ENCODE measurements at places on chromosomes 5 and 9. TPM values are rescaled to one million over a fixed set of nuclear protein-coding genes. Genes with fewer than 3 reads are reported as not detected.
A peak's percentile ranks its signal among the peaks of the same experiment; 100 is the strongest.

DNA sequence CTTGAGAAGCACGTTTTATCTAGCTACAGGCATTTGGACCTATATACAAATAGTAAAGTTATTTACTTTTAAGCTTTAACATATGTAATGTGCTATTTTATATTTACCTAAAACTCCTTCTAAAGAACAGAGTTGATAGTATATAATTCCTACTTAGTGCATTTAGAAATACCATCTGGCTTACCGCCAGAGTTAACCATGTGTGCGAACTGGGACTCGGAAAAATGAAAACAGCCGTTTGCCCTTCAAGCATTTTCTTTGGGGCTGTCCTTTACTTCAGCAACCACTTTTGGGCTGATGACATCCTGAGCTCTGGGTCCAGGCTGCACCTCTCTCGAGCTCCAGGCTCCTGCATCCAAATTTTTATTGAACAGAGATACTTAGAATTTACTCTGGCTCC lies 21.9 kb upstream of the DHFR start:
- no peaks in the 10 kb centered on the region for H3K27me3 ChIP-seq
- H3K27ac ChIP-seq: no peak overlapping the region
- no peaks in the 10 kb centered on the region for H3K36me3 ChIP-seq
- no peak overlapping the region for H3K4me3 ChIP-seq
- H3K4me1 ChIP-seq: no peaks in the 10 kb centered on the region
- DNase-seq: no peak

DNA sequence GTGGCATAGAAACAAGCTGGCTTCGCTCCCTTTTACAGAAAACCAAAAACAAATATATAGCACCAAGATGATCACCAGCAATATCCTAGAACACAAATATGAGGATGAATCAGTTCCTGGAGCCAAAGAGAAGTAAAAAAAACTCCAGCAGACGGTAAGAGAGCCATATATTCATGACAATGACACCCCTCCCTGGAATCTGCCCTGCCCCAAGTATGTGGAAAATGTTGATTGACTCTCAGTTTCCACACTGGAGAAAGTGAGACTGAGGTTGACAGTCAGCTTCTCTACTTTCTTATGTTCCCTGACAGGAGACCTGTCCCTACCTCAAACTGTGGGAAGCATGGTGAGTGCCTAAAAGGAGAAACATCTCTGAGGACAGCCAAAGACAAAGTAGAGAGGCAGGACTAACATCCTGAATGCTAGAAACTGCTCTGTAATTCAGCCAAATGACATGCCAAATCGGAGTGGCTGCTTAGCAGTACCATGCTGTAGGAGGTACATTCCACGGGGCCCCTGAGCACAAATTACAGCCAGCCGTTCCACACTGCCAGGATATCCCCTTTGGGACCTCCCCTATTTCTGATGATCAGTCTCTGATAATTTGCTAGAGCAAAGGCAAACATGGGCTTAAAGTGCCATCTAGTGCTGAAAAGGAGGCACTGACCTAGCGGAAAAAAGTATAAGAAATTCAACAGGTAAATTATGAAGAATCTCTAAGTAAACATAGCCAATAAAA lies 424.0 kb upstream of the RGMB start:
- H3K27me3 ChIP-seq: peaks cover 3% of the 10 kb centered on the region
- no peak for DNase-seq
- no peak overlapping the region for H3K27ac ChIP-seq
- H3K36me3 ChIP-seq: peaks cover 11% of the 10 kb centered on the region
- H3K4me3 ChIP-seq: no peak overlapping the region
- no peaks in the 10 kb centered on the region for H3K4me1 ChIP-seq

DNA sequence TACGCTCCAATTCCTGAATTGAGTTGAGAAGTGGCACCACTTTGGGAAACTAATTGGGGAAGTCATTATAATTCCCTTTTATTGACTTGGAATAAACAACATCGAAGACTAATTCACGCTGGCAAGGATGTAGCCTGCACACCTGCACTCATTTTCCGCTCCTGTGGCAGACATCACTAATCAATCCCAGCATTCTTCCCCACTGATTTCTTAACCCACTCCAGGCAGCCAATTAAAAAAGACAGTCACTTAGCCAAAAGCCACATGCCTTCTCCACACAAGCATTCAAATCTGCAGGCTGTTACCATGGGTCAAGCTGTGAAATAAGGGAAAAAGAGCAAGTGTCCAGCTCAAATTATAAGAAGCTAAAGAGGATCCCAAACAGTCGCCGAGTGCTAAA lies 68.2 kb upstream of the HRH2 start:
- no peak for DNase-seq
- H3K4me1 ChIP-seq: no peaks in the 10 kb centered on the region
- H3K4me3 ChIP-seq: no peak overlapping the region
- no peak overlapping the region for H3K27ac ChIP-seq

GRCh38 chr5:175751369-175751768 lies 93.5 kb downstream of the HRH2 start:
- peaks cover 5% of the 10 kb centered on the region for H3K36me3 ChIP-seq
- H3K4me3 ChIP-seq: peak overlapping the region; percentile 78
- peaks cover 68% of the 10 kb centered on the region for H3K4me1 ChIP-seq
- peaks cover 10% of the 10 kb centered on the region for H3K27me3 ChIP-seq
- peak overlapping the region; percentile 85 for H3K27ac ChIP-seq
- no peak for DNase-seq

GRCh38 chr9:6922680-6923079 lies 164.9 kb downstream of the KDM4C start:
- H3K27me3 ChIP-seq: no peaks in the 10 kb centered on the region
- H3K4me1 ChIP-seq: peaks cover 12% of the 10 kb centered on the region
- H3K4me3 ChIP-seq: no peak overlapping the region
- DNase-seq: no peak
- peak overlapping the region; percentile 35 for H3K27ac ChIP-seq

DNA sequence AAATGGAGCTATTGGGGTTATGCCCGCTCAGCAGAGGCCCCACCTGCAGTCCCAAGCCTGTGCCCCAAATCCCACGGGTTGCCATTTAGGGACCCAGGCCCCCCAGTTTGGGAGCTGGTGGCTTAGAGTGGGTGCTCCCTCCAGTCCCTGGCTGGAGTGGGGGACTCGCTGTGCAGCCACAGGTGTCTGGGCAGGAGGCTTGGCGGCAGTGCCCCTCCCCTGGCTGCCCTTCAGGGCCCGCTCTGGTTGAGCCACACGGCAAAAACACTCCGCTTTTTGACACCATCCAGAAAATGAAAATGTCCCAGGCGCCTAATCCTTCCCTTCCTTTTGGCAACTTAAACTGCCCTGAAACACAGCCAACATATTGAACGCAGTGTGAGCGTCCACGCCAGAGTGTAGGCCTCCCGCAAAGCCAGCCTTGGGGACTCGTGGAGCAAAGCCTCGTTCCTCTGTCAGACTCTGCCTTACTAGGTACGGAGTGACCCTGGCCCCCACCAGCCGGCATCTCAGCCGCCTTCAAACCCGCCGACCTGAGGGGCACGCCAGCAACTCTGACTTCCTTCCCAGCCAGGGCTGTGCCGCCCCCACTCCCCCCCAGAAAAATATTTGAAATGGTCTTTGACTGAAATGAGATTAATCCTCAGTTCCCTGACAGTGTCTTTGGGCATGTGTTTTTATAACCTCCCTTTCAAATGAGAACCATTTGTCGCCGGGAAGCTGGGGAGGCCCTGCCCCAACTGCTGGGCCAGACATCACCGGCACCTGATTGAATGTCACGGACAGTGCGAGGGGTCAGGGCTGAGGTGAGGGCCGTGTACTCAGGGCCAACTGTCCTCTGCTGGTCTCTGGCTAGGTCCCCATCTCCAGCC lies 98.5 kb upstream of the LMX1B start:
- H3K27ac ChIP-seq: no peak overlapping the region
- H3K4me3 ChIP-seq: no peak overlapping the region
- DNase-seq: no peak
- H3K4me1 ChIP-seq: peaks cover 23% of the 10 kb centered on the region
- H3K36me3 ChIP-seq: no peaks in the 10 kb centered on the region

GRCh38 chr5:132260714-132261551 lies 3.4 kb downstream of the PDLIM4 start:
- H3K4me1 ChIP-seq: peaks cover 28% of the 10 kb centered on the region
- H3K4me3 ChIP-seq: peak overlapping the region; percentile 58
- no peak overlapping the region for H3K27ac ChIP-seq
- peaks cover 15% of the 10 kb centered on the region for H3K27me3 ChIP-seq

DNA sequence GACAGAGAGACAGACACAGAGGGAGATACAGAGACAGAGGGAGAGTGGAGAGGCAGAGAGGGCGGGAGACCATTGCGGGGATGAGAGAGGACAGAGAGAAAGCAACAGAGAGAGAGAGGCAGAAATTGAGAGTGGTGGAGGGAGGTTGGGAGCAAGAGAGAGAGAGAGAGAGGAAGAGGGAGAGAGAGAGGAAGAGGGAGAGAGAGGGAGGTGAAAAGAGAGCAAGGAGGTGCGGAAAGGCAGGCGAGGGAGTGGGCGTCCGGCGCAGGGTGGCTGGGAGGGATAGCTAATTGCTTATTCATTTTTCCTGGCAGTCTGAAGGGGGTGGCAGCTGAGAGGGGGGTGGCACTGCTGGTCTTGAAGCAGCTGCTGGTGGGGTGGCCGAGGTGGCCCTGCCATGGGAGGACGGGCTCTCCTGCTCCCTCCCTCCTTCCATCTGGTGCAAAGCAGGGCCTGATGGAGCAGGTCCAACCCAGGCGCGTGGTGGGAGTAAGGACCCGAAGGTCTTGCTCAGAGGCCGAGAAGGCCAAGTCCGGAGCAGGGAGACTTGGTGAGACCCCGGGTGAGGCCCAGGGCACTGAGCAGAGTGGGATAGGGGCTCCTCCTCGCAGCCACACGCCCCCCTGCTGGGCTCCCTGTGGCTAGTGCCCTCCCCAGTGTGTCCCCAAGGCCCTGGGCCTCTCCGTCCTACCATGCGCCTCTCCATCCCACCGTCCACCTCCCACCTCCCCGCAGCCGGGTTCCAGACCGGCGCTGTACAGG lies 25.3 kb upstream of the RNU6ATAC start:
- peak overlapping the region; percentile 60 for H3K27ac ChIP-seq
- peak; percentile 36 for DNase-seq
- peak overlapping the region; percentile 69 for H3K4me3 ChIP-seq
- peaks cover 7% of the 10 kb centered on the region for H3K27me3 ChIP-seq
- peaks cover 5% of the 10 kb centered on the region for H3K36me3 ChIP-seq

GRCh38 chr9:136588663-136589464 lies 43.0 kb upstream of the NOTCH1 start:
- H3K27me3 ChIP-seq: peaks cover 9% of the 10 kb centered on the region
- no peak overlapping the region for H3K27ac ChIP-seq
- H3K4me3 ChIP-seq: no peak overlapping the region
- no peak for DNase-seq
- H3K4me1 ChIP-seq: peaks cover 12% of the 10 kb centered on the region
- H3K36me3 ChIP-seq: no peaks in the 10 kb centered on the region

- DNase-seq: no peak
- peaks cover 5% of the 10 kb centered on the region for H3K27me3 ChIP-seq
- no peak overlapping the region for H3K27ac ChIP-seq
Observed at GRCh38 chr5:140165923-140166270, 9.1 kb upstream of the CYSTM1 start.

GRCh38 chr9:133369933-133370332 lies 5.9 kb downstream of the SURF4 start:
- peak overlapping the region; percentile 15 for H3K27ac ChIP-seq
- no peak for DNase-seq
- H3K4me3 ChIP-seq: no peak overlapping the region
- H3K4me1 ChIP-seq: peaks cover 28% of the 10 kb centered on the region
- no peaks in the 10 kb centered on the region for H3K36me3 ChIP-seq

DNA sequence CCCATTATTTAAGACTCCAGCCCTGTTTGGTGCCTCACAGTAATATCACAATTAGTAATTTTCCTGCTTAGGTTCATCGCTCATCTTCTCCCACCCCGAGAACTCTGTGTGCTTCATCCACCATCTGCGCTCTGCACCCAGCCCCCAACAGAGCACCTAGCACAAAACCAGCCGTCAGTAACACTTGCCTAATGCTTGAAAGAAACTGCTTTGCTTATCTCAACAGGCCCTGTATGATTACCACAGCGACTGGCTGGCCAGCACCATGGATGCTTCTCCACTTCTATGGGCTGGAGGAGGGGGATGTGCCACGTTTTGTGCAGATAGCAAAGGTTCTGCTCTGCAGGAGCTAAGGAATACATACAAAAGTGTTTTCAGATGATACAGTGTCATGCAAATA lies 166.8 kb downstream of the SPOCK1 start:
- no peak overlapping the region for H3K27ac ChIP-seq
- H3K36me3 ChIP-seq: no peaks in the 10 kb centered on the region
- H3K27me3 ChIP-seq: no peaks in the 10 kb centered on the region
- no peak for DNase-seq
- no peak overlapping the region for H3K4me3 ChIP-seq

- no peak overlapping the region for H3K27ac ChIP-seq
- no peak for DNase-seq
- H3K4me1 ChIP-seq: peaks cover 9% of the 10 kb centered on the region
- no peaks in the 10 kb centered on the region for H3K27me3 ChIP-seq
- peaks cover 11% of the 10 kb centered on the region for H3K36me3 ChIP-seq
- H3K4me3 ChIP-seq: no peak overlapping the region
Observed at GRCh38 chr9:121807823-121808278, 156.4 kb downstream of the DAB2IP start.

- no peaks in the 10 kb centered on the region for H3K36me3 ChIP-seq
- H3K4me1 ChIP-seq: no peaks in the 10 kb centered on the region
- no peak for DNase-seq
- no peaks in the 10 kb centered on the region for H3K27me3 ChIP-seq
Observed at GRCh38 chr5:81820863-81821262, 70.0 kb upstream of the SSBP2 start.

- H3K4me3 ChIP-seq: no peak overlapping the region
- H3K27me3 ChIP-seq: no peaks in the 10 kb centered on the region
- no peak overlapping the region for H3K27ac ChIP-seq
- no peak for DNase-seq
- H3K4me1 ChIP-seq: peaks cover 4% of the 10 kb centered on the region
- no peaks in the 10 kb centered on the region for H3K36me3 ChIP-seq
Observed at GRCh38 chr5:74376187-74376586, 264.3 kb downstream of the ENC1 start.

DNA sequence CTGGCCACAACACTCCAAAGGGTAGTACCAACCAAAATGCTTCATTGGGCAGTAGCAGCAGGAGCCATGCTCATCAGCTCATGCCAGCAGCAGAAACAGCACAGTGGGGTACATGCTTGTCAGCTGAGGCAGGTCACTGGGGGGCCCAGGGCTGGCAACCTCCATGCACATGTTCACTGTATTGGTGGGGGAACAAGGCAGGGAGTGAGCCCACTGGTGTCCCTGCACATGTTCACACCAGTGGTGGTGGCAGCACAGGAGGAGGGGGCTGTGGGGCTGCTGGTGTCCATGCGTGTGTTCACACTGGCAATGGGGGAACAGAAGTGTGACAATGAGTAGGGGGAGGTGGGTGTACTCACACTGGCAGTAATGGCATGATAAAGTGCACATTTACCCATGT lies 254.3 kb upstream of the KIF2A start:
- H3K27ac ChIP-seq: no peak overlapping the region
- H3K36me3 ChIP-seq: peaks cover 3% of the 10 kb centered on the region
- no peaks in the 10 kb centered on the region for H3K4me1 ChIP-seq
- no peaks in the 10 kb centered on the region for H3K27me3 ChIP-seq

The GABRB2 gene
- not detected for total RNA-seq

The TAF11L10 gene
- 0.83 TPM for total RNA-seq

The IRX1 gene
- 69.3 TPM for total RNA-seq

The EIF4EBP3 gene
- total RNA-seq: 7.0 TPM

The MYOZ3 gene
- 0.64 TPM for total RNA-seq

The SLC34A3 gene
- not detected for total RNA-seq

Data from glutamatergic neuron (in vitro differentiated cells).